Stimulated activated naive CD4-positive, alpha-beta T cell treated with Interleukin-2 at 50 U/mL for 16 hours (primary cell): ENCODE measurements at places on chromosomes 1 and 21.
A peak's percentile ranks its signal among the peaks of the same experiment; 100 is the strongest.

DNA sequence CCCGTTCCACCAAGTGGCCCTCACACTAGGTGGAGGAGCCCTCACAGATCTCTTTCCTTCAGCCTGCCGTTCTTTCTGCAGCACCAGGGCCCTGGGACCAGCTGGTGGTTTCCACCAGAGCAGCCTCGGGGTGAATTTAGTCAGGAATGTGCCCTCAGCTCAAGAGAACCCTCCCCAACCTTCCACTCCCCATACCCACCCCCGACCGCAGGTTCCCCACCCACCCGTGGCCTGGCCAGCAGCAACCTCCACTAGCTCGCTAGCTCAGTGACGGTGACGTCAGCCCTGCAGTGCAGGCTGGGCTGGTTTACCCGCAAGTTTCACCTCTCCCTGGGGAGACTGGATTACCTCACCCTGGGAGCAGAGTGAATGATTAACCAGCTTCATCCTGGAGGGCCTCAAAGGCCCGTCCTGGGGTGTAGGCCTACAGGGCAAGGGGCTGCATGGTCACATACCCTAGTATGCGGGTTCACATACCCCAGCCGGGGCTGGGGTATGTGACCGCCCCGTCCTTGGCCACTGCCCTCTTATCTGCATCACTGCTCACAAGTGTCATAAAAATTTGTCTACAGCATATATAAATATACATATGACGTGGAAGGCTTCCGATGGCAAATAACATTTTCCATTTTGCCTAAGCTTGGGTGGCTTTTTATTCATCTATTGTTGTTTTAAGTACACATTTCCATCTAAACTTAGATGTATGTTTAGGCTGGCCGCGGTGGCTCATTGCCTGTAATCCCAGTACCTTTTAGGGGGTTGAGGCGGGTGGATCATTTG is 24.5 kb downstream of the ELF3 start:
- no peak for DNase-seq

- no peak for DNase-seq
Observed at GRCh38 chr1:169099561-169099960, 6.9 kb upstream of the ATP1B1 start.

DNA sequence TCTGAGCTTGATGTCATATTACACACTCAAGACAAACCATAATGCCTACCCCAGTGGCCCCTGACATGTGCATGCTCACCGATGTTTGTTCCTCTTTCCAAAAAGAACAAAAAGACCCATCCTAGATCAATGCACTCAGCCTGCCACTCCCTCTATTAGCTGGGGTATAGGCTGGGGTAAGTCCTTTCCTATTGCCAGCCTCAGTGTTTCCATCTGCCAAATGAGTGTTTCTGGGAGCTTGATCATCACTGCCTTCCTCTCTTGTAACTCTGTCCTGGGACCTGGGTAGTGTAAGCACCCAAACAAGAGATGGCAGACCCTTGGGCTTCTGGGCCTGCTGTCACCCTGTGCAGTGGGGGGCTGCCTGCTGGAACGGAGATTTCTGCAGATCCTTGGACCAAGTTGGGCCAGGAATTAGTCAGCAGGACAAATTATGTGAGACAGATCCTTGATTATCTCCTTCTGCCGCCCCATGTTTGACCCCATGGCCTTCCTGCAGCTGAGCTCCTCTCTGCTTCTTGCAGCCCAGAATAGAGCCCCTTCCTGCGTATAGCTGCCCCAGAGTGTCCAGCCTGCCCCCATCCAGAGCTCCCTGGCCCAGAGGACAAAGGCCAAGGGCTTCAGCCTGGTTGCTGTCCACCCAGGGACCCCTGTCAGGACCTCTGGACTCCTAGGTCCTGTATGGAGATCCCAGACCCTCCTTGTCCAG is 31.5 kb upstream of the LRP8 start:
- DNase-seq = no peak

- no peak for DNase-seq
Observed at GRCh38 chr1:119988306-119989062, 81.0 kb downstream of the NOTCH2 start.

DNA sequence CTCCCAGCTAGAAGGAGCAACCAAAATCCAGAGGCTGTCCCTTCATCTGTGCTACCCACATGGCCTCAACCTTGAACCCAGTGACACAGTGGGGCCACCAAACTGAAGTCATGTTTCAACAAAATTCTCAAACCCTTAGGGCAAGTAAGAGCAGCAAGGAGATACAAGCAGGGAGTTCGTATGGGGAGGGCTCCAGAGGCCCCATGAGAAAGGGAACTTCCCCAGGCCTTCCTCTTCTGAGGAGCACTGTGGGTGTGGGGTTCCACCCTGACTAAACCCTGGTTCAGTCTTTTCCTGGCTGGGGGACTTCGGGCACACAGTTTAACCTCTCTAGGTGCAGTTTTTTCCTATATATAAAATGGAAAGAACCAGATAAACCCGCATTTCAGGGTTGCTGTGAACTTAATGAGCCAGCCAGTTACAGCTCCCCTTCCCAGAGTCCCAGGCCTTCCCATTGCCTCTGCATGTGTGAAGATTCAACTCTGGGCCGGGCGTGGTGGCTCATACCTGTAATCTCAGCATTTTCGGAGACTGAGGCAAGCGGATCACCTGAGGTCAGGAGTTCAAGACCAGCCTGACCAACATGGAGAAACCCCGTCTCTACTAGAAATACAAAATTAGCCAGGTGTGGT is 8.0 kb upstream of the THEMIS2 start:
- DNase-seq = peak; percentile 15

GRCh38 chr1:20367116-20367585 is 76.5 kb downstream of the VWA5B1 start:
- DNase-seq = no peak

- no peak for DNase-seq
Observed at GRCh38 chr1:85976516-85977205, 179.9 kb downstream of the COL24A1 start.

DNA sequence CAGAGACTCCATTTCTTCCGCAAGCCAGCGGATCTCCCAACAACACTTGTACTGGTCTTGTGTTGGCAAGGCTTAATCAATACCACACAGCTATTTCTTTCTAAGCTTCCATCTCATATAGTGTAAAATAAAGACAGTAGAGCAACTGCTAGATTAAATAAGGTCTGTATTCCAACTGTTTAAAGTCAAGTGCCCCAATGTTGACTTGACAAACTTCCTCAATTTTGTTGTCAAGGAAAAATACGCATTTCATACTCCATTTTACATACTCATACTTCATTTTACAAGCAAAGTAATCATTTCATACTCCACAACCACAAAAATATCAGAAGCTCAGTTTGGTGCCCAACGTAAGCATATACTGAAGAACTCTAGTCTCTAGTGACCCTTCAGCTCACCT is 143.0 kb downstream of the RERE start:
- DNase-seq = no peak

DNA sequence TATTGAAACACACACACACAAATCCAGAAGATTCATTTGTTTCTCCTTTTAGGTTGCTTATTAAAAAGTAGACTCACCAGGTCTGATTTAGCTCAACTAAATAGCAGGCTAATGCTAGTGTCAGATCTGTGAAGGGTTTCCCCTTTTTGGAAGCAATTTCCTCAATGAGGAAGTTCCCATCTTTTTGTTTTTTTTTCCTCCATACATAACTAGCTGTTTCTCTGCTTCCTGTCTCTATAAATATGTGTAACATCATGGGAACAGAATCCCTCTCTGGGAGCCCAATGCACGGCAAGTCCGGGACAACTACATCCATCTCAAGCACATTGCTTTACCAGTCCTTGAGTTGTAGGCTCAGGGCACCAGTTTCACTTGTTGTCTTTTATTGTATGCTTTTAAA is 1421.1 kb downstream of the PLA2G4A start:
- no peak for DNase-seq

DNA sequence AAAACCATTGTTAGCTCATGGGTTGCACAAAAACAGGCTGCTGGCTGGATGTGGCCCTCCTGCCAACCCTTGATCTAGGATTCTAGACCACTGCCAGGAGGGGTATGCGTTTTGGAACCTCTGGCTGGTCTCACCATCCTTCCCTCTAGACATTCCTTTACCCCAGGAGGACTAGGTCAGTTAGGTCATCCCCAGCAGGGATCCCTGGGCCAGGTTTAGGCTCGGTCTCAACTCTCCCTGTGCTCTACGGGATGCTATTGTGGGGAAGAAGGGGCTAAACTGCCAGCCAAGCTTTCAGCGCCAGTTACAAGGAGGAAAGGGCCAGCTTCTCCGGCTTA is 22.7 kb downstream of the SLC2A1 start:
- no peak for DNase-seq

DNA sequence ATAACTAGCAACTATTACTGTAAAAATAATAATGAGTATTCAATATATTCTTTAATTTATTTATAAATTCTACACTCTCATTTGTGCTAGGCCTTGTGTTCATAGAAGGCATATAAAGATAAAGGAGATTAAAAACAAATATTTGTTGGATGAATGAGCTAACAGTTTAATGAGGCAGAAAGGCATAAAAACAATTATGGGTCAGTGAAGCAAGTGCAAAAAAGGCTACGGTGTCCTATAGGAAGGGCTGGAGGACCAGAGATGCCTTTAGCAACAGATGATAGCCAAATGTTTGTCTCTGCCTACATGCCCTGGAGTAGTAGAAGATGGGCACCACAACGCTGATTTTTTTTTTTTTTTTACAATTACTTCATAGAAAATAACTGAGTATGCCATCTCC is 45.7 kb downstream of the PTGS2 start:
- DNase-seq = no peak

GRCh38 chr21:42218836-42219605 is at the start of gene ABCG1:
Gene ABCG1, plus strand, starts transcription at chr21:42219140. Its CDS starts 123 bp downstream, at chr21:42219263.
- peak; percentile 32 for DNase-seq

DNA sequence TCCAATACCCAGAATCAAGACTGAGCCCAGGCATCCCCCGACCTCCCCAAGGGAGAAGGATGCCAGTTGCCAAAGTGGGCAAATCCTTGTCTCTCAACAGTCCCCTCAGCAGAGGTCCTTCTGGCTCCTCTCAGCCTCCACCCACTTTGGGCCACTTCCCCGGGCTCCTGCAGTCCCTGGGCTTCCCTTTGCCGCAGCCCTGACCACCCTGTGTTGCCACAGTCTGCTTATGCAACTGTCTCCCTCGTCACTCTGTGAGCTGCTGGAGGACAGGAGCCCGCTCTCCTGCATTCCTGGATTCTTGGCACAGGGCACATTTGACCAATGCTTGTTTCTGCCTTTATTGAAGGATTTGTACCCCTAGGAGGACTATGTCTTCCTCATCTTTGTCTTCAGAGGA is 2.9 kb upstream of the LRP8 start:
- DNase-seq = no peak

GRCh38 chr1:235052067-235053008 is 76.3 kb downstream of the TOMM20 start:
- no peak for DNase-seq

GRCh38 chr21:39503123-39503762 is 51.5 kb downstream of the SH3BGR start:
- no peak for DNase-seq

GRCh38 chr1:227886993-227887696 is 60.6 kb downstream of the WNT9A start:
- DNase-seq = peak; percentile 29

GRCh38 chr1:158781104-158781503 is at the start of gene OR6N2:
Gene OR6N2, minus strand, starts transcription at chr1:158781204. Its CDS starts 3,569 bp downstream, at chr1:158777635.
- no peak for DNase-seq

GRCh38 chr1:156969496-156969895 is 49.1 kb downstream of the LRRC71 start:
- no peak for DNase-seq

DNA sequence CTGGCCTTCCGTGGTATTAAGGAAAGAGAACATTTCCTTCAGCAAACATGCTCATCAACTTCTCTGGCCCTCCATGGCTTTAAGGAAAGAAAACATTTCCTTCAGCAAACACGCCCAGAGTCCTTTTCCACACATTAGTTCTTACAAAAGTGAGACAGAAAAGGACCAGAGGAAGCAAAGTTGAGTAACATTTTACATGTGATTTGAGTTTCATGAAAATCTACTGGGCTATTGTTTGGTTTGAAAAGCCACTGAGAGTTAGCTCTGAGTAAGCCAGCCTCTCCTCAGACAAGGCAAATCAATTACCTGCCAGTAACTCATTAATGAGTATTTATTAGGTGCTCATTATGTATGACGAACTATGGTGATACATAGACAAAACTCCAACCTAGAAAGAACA is 78.0 kb downstream of the NID1 start:
- no peak for DNase-seq

GRCh38 chr1:61056573-61057439 is 25.6 kb upstream of the NFIA start:
- peak; percentile 14 for DNase-seq

- no peak for DNase-seq
Observed at GRCh38 chr1:165954940-165955339, 127.5 kb downstream of the UCK2 start.

DNA sequence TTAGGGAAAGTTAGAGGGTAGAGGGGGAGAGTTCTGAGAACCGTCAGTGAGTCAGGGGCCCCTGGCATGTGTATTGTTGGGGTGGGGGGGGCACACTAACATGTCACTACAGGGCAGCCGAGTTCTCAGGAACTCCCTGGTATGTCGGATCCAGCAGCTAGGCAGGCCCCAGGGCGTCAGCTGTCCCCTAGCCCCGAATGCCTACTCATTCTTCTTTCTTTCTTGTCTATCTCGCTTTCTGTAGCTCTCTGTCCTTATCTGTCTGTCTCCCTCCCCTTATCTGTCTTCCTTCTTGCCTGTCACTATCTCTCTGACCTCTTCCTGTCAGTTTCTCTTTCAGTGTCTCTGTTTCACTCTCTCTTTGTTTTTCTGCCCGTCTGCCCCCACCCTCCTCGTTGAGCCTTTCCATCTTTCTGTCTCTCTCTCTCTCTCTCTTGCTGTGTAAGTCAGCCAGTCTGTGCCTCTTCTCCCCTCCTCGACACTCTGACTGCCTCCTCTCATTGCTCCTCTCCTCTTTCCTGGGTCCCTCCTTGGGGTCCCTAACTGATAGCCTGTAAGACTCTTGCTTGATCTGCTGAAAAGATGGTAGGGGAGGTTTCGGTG is 2.4 kb downstream of the NTRK1 start:
- DNase-seq = no peak

DNA sequence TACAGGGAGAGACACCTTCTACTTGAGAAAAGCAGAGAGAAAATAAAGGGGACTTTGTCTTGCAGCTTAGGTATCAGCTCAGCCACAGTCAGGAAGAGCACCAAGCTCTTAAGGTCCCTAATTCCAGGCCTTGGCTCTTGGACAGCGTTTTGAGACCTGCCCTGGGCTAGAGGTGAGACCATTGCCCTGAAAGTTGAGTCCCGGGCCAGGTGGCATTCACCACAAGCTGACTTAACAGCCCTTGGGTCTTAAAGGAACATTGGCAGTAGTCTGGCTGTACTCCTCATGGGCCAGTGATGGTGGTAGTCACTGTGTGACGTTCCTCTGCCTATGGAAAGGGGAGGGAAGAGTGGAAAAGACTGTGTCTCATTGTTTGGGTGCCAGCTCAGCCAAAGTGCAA is 11.7 kb upstream of the TNNI3K start:
- DNase-seq = no peak

GRCh38 chr1:46679789-46680573 is 8.3 kb downstream of the TEX38 start:
- DNase-seq = no peak

DNA sequence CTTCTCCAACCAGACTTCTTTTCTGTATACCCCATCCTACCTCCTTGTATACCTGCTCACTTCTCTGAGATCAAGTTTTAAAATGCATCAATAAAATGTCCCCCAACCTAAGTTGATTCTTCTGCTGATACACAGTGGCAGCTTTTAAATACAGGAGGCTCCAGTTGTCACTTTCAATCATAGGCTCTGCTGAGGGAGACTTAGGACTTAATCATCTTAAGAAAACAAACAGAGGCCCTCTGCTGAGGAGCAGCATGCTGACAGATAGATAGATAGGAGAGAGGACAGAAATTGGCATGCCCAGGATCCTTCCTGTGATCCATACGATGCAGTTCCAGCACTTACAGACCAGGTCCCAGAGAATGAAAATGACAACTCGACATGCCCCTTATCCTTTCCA is 311.0 kb upstream of the PROX1 start:
- no peak for DNase-seq
